ENCODE measurements at places on chromosomes 5 and 9.

GRCh38 chr5:56669534-56670483 lies 145.5 kb upstream of the MAP3K1 start:
- DNase-seq = peak; percentile 99

GRCh38 chr5:11346336-11346735 lies 557.9 kb downstream of the CTNND2 start:
- DNase-seq = no peak

GRCh38 chr5:5080790-5081189 lies 59.3 kb upstream of the ADAMTS16 start:
- no peak for DNase-seq

DNA sequence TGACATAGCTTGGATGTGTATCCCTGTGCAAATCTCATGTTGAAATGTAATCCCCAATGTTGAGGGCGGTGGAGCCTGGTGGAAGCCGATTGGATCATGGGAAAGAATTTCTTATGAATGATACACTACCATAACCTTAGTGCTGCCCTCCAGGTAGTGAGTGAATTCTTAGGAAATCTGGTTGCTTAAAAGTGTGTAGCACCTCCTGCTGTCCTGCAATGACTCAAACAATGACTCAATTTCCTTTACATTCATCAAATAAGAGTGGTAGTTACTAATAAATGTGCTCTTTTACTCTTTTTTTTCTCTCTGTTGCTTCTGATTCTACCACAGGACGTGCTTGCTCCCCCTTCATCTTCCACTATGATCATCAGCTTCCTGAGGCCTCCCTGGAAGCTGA lies 1696.0 kb upstream of the CDH9 start:
- no peak for DNase-seq

- DNase-seq = peak; percentile 24
Measured at GRCh38 chr9:3473405-3473804, 52.4 kb downstream of the RFX3 start.

DNA sequence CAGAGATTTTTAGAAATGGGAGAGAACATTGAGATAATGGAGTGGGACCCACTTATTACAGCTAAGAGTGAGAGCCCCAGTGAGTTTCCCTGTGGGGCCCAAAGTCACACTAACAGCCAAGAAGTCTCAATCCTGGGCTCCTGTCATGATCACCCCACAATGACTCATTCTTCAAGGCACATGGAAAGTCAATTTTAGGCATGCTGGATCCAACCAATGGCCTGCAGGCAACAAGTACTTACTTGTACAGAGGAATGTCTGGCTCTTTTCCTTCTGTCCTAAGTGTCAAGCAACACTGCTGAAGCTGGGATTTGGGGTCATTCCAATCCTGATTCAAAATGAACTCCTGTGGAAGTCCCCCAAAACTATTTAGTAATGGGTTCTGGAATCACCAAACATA lies 123.1 kb downstream of the DROSHA start:
- peak; percentile 9 for DNase-seq

- no peak for DNase-seq
Measured at GRCh38 chr9:3285365-3286161, 240.2 kb downstream of the RFX3 start.

GRCh38 chr9:79043916-79044315 lies 527.8 kb upstream of the TLE4 start:
- DNase-seq = no peak

GRCh38 chr5:171355302-171355724 lies 32.3 kb upstream of the NPM1 start:
- peak; percentile 36 for DNase-seq

DNA sequence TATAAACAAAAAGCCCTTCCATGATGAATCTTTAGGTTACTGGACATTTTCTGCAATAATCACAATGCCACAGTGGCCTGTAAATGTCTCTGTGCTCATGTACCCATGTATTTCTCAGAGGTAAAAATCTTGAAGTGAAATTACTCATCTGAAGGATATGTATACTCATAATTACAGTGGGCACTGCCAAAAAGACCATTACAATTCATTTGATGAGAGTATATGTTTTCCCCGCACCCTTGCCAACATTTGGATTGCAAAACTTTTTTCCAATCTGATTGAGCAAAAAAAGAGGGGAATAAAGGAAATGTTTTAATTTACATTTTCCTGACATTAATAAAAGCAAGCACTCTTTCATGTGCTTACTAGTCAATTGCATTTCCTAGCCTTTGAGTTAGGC lies 110.5 kb downstream of the EPB41L4A start:
- DNase-seq = no peak

GRCh38 chr5:95727764-95728191 lies 3.4 kb upstream of the RHOBTB3 start:
- DNase-seq = no peak

DNA sequence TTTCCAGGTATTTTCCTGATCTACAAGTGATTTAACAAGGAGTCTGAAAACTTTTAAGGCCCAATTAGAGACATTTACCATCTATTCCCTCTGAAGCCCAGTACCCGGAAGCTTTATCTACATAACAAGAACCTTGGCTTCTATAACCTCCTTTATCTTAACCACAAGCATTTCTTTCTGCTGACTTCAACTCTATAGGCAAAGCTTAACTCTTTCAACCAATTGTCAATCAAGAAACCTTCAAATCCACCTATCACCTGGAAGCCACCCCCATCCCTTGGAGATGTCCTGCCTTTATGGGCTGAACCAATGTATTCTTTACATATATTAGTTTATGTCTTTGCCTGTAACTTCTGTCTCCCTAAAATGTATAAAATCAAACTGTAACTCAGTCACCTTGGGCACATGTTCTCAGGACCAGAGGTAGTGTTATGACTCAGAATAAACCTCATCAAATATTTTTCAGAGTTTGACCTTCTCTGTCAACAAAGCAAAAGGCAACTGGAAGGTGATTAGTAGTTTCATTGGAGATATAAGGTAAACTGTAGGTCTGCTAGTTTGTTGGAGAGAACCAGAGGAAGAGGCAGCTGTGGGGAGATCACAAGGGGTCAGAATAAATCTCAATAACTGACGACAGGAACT lies 13.0 kb upstream of the RIMOC1 start:
- DNase-seq = no peak

- DNase-seq = no peak
Measured at GRCh38 chr5:179153921-179154345, 93.8 kb downstream of the ZNF354C start.

GRCh38 chr9:5178126-5178805 lies 7.2 kb downstream of the INSL6 start:
- DNase-seq = no peak

GRCh38 chr5:43981556-43981955 lies 378.6 kb downstream of the NNT start:
- no peak for DNase-seq

GRCh38 chr5:176870110-176870591 lies 29.0 kb downstream of the HK3 start:
- no peak for DNase-seq

DNA sequence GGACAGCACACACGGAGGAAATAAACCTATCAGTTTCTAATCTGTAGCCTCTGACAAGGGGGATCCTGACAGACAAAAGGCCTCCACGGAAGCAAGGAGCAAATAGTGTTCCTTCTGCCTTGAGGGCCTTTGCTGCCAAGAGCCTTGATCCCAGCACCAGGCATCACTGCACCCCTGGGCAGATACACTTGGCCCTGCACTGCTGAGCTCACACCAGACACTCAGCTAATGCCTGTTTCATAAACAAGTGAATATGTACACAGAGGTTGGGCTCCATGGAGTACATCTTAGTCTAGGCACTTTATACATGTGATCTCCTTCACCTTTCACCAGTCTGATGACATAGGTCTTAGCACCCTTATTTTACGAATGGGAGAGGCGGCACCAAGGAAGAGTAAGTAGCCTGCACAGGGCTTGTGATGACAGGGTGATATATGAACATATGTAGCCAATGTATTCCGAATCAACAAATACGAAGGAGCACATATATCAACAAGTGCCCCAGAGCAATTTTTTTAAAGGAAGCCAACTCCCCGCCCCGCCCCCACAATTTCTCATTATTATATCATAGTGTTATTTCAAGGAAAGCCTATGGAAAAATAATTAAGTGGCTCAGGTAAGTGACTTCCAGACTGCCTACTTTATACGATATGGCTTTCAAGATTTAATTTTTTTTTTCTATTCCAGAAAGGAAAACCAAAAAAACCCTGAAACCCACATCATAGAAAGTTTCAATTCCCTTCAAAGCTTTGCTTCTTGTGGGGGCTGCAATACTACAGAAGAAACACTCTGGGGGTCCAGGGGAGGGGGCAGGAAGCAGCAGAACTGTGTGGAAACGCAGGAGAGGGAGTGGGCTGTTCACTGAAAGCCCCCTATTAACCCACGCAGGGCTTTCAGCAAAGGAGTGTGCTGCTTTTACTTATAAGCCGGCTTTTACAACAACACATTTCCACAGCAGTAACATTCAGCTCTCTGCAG lies 32.0 kb downstream of the CDC14B start:
- DNase-seq = no peak

DNA sequence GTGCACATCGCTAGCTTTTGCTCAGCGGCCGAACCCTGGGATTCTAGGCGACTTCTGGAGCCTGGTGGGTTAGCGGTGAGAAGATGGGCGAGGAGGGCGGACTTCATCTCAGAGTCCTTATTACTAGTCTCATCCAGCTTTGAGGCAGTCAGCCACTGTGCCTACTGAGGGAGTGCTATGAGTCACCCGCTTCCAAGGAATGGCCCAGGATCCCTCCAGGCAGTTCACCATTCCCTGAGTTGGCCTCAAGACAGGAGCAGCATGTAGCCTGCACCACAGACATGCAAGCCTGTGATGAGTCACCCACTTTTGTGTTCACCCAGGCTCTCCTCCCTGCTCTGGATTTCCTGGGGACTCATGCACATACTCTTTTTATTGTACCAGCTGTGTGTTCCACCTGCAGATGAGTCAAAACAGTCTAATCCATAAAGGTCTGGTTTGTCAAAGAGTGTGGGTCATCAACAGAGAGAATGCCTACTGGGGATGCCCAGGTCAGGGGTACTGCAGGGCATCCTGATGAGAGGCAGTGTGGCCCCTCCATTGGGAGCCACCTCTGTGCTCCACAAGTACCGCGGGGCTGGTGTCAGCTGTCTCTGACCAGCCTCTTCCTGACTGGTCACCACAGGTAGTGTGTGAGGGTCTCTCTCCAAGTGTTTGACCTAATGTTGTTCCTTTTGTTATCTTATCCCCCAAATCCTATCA lies 20.2 kb downstream of the SLC22A5 start:
- no peak for DNase-seq

GRCh38 chr9:123132696-123133095 lies 99.2 kb downstream of the GPR21 start:
- DNase-seq = no peak

GRCh38 chr5:148374690-148375360 lies 8.9 kb upstream of the FBXO38 start:
- peak; percentile 73 for DNase-seq

DNA sequence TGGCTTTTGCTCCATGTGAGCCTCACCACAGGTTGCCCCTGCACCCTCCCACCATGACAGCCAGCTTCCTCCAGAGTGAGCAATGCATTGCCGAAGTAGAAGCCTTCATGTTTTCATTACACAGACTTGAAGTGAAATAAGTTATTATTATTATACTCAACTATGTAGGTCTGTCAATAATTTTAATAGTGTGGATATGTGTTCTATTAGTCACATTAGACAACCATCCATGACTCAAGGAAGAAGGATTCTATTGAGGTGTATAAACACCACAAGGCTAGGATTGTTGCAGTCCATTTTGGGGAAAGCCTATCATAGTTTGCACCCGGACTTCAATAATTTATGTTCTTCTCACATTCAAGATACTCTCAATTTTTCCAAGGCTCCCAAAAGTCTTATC lies 369.5 kb downstream of the TAF11L14 start:
- no peak for DNase-seq

GRCh38 chr9:125260561-125260960 lies 1.1 kb upstream of the GAPVD1 start:
- DNase-seq = no peak

- no peak for DNase-seq
Measured at GRCh38 chr5:151555760-151556576, 35.2 kb downstream of the FAT2 start.

DNA sequence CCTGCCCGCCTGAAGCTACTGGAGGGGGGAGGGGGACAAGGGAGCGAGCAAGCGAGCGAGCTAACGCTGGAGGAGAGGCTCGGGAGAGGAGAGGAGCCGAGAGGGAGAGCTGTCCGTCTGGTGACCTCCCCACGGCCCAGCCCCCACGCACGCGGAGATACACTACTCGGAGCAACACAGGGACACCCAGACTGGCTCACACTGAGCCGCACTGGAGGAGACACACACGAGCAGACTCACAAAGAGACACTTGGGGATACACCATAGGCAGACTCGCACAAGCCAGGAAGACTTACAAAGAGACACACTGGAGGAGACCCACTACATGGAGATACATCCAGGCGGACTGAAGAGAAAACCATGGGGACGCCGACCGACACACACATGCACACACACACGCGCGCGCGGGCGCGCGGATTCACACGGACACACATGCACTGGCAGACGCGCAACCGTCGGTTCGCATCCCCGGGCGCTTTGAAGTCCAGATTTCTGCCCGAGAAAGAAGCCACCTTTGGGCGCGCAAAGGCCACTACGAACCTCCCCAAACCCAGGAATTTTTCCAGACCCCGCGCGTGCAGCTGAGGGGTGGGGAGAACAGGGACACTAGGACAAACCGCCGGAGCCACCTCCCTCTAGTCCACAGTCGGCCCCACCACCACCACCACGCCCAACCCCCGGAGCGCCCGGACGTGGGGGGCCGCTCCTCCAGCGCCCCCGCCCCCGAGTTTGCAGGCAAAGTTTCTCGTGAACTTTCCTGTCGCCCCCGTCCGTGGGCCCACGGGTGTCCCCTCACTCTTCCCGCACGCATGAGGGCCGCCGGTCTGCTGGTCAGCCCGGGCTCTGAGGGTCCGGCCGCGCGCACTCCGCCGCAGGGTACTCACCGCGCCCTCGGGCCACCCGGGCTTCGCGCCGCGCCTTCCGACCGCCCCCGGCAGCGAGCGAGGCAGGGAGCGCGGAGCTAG lies 571 bp downstream of the CNTFR start:
- DNase-seq = no peak

GRCh38 chr9:19922476-19923118 lies 133.8 kb upstream of the SLC24A2 start:
- peak; percentile 14 for DNase-seq

DNA sequence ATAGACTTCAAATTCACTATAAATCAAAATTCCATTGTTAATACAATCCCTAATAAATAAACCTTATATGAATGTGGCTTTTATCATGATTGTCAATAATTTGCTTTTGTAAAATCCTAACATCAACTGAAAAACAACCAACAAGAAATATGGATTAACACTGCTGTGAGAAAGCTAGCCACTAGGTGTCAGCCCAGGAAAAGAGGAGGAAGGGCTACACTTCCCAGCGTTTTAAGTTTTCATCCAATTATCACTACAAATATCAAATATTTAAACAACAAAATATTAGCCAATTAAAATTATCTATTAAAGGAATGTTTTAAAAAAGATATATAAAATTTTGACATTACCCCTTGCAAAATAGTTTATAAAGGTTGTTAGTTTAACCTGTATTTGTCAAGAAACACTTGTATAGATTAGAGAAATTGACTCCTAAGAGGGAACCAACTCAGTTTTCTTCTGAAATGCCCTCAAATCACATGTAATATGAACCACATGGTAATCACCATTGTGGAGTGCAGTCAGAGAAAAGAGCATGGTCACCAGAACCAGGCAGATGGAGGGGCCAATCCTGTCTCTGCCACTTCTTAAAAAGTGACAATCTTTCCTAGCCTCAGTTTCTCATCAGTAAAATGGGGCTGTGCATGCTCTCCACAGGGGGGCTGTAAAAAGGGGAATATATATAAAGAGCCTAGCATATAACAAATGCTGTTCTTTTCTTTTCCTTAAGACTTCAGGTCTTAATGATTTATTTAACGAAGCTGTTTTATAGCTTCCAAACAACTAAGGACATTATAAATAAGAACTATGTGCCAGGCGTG lies 188.2 kb downstream of the CRB2 start:
- DNase-seq = peak; percentile 40

All from inflammatory macrophage treated with lipopolysaccharide for 4 hours (primary cell).